ENCODE measurements at places on chromosomes 6 and 20. TPM values are rescaled to one million over a fixed set of nuclear protein-coding genes. Genes with fewer than 3 reads are reported as not detected.

The PRR18 gene
- 0.14 TPM for total RNA-seq

The TAF4 gene
- 17.9 TPM for total RNA-seq

The PKIB gene
- 0.54 TPM for total RNA-seq

The SLC22A2 gene
- not detected for total RNA-seq

The CD109 gene
- total RNA-seq, result 25.3 TPM

The GABRR2 gene
- 0.09 TPM for total RNA-seq

The KIAA1755 gene
- total RNA-seq, result 0.13 TPM

The ZNF165 gene
- total RNA-seq, result 1.4 TPM

The HTR1B gene
- 0.18 TPM for total RNA-seq
